ENCODE measurements at places on chromosomes 1 and 21.
A peak's percentile ranks its signal among the peaks of the same experiment; 100 is the strongest.

DNA sequence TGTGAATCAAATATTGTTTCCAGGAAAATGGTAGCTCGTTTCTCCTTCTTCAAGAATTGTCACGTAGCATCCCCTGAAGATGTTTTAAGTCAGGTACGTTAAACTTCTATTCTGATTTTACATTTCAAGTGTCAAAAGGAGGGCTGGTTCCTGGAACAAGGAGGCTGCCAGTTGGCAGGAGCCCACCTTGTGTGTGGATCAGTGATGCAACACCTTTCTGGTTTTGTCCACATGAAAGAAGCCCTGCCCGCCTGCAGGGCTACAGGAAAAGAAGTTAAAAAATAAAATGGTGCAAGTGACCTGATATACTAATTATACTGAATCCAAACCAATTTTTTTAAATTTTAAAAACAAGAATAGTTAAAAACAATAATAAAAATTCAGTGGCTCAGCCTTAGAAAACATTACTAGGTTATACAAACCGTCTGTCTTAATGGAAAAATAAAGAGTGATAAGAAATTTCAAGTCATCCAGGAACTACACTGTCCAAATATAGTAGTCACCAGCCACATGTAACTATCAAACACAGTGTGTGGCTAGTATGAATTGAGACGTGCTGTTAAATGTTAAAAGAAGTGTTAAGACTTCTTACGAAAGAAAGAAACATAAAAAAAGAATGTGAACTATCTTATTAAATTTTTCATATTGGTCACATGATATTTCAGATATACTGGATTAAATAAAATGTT, 123.1 kb downstream of the APP start:
- no peak for DNase-seq

- peak; percentile 50 for DNase-seq
Observed at GRCh38 chr1:226723657-226724532, 15.2 kb downstream of the ITPKB start.

GRCh38 chr1:224199679-224200078, 16.6 kb downstream of the DEGS1 start:
- DNase-seq, result no peak

GRCh38 chr1:26630634-26631033, 65.2 kb upstream of the ARID1A start:
- no peak for DNase-seq

DNA sequence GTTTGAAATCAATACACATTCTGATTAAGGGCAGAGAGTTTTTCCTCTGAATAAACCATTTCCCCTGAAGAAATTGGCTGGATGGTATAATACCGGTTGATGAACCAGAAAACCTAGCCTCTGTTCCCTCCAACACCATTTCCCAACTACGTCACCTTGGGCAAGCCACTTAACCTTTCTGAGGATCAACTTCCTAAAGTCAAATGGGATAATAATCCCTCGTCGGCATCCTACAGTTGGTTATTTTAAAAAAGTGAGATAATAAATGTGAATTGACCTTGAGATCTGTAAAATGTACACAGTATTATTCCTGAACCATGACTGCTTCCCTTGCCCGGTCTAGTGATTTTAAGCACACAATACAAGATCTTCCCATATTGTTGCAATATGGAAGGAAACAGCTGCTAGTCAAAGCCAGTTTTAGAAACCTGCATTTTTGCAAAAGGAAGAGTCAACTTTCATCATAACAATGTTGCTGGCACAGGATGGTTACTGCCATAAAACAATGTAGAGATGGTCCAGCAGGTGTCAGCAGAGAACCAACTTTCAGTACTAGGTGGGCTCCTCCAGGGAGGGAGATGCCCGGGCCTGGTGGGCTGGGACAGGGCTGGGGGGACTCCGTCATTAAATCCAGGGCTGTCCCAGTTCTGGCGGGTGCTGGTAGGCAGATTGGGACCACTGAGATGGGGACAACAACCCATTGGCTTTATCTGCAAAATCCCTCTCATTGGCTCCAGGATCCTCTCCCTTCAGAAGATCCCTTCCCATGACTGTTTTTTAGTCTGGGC, 5.2 kb upstream of the HLX start:
- DNase-seq, result no peak

- DNase-seq, result no peak
Observed at GRCh38 chr1:26949266-26949925, 10.9 kb downstream of the KDF1 start.

DNA sequence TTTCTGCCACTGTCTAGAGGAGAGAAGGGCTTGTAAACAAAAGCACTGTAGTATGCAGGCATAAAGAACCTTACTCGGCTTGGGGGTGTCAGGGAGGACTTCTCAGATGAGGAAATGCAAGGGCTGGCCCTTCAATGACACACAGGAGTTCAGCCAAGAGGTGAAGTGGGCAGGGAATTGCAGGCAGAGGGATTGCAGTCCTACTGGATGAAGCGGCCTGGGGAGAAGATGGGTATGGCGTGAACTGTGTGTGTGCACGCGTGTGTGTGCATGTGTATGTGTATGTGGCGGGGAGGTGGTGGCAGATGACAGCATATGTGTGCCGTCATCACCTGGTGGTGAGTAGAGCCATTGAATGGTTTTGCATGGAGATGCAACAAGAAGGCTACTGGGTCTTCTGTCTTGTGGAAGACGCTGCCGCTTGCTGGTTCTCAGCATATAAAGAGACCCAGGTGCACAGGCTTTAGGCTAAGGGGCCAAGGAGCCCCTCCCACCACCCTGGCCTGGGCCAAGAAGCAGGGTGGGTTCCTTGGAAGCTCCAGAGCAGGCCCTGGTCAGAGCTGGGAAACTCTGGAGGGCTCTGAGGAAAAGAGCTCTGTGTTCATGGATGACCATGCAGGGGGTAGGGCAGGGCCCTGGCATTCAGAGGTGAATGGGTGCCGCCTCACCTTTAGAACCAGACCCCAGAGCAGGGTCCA, 4.1 kb upstream of the EPS8L3 start:
- no peak for DNase-seq

Measured in NCI-H1930 (cell line).